ENCODE measurements at places on chromosomes 2 and 18.

GRCh38 chr2:215967590-215968378 lies 45.6 kb downstream of the MREG start:
- DNase-seq = no peak

DNA sequence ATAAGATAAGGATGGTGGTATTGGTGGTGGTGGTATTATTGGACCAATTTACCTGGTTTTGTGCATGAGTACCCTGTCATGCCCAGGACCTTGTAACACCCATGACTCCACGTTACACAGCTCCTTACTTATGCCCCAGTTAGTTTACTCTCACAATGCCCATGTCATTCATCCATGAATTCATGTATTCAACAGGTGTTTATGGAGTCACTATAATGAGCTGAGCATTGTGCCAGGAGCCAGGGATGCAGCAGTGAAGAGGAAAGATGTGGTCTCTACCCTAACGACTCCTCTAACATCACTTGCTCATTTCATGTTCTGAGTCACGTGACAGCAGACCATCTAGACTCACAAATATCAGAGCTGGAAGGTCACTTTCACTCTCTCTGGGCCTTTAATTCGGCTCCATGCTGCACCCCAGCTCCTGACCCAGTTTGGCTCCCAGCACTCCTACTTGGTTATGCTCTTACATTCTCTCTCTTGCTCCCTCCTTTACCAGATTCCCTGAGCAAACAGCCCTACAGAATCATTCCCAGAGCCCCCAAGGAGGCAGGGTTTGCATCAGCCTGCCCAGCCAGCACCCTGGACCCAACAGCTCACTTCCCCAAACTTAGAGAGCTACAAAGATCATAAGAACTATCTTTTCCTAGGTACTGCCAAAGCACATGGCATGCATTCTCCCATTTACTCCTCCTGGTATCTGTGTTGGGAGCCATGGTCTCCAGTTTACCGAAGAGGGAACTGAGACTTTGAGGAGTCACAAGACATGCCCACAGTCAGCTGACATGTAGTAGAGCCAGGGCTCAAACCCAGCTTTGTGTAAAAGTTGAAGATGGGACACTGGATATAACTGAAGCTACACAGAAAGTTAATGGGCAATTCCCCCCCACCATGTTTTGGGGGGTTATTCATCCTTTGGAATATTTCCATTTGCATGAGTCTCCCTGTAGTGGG lies 449.9 kb downstream of the LRATD1 start:
- no peak for DNase-seq

DNA sequence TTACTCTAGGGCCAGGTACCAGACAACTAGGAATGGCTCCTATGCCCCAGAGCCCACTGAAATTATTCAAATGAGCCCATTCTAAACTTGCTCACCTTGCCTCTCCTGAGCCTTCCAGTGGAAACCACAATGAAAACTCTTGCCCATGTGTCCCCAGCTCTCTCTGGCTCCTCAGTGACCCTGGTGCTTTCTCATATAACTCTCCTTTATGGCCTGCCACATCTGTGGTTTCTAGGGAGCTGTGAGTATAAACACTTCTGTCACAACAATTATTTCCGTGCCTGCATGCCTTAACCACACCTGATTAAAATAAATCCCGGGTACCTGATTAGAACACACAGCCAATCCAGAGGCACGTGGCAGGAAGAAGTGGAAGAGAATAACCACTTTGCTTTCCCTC lies 333.0 kb upstream of the SPRED2 start:
- no peak for DNase-seq

GRCh38 chr2:88160517-88160916 lies 9.6 kb upstream of the THNSL2 start:
- DNase-seq = no peak

DNA sequence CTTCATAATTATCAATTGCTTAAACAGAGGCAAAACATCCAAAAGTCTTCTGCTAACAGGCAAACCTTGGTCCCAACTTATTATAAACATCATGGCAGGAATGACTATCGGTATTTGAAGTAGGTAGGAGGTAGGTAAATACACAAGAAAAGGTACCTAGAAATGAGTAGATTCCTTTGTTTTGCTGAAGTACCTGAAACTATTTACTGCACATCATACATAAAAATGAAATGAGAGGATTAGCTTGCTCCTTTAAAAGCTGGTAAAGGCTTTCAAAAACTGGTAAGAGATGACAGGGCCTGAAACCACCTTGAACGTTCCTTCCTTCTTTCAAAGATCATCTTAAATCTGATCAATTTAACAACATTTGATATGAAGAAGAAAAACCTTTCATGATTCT lies 55.2 kb upstream of the MAPRE2 start:
- DNase-seq = no peak

- no peak for DNase-seq
Observed at GRCh38 chr2:232281858-232282507, 96.6 kb upstream of the ALPP start.

DNA sequence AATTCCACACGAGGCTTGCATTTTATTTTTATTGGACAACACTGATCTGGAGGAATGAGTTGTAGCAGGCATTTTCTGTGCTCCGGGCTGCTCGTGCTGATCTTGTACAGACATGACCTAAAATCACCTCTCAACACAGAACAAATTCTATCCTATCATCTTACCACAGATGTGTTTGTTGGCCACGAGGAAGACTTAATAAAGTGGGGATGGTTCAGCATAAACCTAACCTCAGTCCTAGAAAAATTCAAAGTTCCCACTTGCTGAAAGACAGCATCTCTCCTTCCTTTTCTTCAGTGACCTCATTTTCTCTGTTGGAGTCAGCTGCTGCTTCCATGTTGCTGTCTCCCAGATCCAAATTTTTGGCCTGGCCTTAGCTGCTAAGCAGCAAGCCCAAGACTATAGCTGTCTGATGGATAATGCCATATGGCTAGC lies 45.3 kb downstream of the RBKS start:
- DNase-seq = no peak

- no peak for DNase-seq
Observed at GRCh38 chr2:33230195-33230594, 246.3 kb upstream of the RASGRP3 start.

DNA sequence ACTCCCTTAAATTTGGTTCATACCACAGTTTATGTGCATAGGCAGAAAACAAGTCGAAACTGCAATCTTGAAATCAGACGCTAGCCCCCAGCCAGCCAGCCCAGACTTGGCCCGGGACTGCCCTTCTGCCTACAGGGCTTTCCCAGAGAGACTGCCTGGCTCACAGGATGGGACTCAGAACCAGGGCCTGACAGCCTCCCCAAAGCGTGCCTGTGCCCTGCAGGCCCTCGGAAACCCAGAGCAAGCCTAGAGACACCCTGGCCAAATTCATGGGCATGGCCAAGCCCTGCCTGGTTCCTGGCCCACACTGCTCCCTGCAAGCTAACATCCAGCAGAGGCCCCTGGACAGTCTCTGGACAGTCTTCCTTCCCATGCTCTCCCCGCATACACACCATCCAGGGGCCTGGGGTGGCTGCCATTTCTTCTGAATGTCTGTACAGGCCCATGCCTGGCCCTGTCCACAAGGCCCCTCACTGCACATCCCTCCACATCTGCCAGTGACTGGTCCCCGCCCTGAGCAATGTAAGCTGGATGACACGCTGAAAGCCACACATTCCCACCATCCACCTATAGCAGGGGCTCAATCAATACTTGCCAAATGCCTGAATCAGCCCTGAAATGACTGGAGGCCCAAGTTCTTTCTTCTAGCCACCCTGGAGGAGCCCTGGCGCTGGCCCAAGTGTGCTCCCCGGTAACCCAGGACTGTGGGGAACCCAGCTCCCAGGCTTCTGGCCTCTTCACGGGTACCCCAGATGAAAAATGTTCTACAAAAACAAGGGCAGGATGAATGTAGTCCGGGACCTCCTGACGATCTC lies 73.1 kb downstream of the HDAC4 start:
- no peak for DNase-seq

- DNase-seq = no peak
Observed at GRCh38 chr2:64679673-64680425, 26.1 kb upstream of the SERTAD2 start.
